COLO829 (cell line): ENCODE measurements at places on chromosomes 12 and 14.
A peak's percentile ranks its signal among the peaks of the same experiment; 100 is the strongest.

DNA sequence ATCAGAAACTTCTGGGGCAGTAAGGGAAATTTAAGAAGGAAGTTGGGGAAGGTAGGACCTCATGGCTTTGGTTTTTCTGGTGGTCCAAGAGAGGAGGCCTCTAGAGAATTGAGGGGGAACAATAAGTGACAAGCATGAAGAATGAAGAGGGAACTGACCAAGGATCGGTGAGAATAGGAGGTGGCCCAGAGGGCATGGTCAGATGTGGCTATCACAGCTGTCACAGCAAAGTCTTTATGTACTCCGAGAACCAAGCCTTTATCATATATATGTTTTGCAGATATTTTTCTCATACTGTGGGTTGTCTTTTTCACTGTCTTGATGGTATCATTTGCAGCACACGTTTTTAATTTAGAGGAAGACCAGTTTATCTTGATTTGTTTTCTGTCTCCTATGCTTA lies 64.3 kb downstream of the PPP2R5C start:
- no peak for DNase-seq

GRCh38 chr14:95211721-95212504 lies 54.6 kb upstream of the DICER1 start:
- DNase-seq: no peak

DNA sequence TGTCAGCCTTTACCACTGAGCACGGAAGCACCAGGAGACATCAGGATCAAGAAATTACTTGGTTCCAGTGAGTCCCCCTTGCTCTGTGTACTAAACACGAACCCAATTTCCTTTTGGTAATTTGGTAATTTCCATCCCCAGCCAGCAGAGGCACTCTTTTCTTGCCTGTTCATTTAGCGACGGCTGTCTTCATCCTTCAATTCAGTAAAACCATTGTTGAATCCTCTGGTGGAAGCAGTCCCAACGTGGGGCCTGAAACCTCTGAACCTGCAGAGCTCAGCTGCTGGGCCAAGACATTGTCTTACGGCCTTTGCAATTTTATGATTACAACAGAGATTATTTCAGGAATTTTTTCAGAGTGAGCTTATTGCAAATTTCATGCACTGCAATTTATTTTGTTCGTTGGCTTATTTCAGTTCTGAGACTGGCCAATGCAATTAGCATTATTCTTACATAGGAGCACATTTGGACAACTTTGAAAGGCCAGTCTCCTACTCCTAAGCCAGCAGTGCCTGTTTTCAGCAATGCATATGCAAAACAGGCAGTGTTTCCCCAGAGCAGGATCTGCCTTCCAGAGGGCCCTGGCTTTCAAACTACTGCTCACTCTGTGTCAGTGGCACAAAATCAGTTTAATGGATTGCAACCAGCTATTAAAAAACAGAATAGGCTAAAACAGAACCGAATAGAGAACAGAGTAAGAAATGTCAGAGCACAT lies 372.9 kb upstream of the TMEM132C start:
- no peak for DNase-seq

DNA sequence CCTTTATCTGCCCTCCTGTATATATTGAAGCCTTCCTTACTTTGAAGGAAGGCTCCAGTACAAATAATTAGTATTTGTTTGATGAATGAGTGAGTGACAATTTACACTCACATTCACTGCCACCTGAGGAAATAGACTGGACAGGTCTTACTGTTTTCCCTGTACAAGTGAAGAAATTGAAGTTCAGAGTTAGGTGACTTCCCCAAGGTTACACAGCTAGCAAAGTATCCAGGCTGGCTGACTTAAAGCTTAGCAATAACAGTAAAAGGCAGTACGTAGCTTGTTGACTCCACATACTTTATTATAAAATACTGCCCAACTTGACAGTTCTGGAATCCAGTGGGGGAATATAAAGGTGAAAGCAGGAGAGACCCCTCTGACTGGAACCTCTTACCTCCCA lies 2.6 kb upstream of the KRT18 start:
- no peak for DNase-seq

DNA sequence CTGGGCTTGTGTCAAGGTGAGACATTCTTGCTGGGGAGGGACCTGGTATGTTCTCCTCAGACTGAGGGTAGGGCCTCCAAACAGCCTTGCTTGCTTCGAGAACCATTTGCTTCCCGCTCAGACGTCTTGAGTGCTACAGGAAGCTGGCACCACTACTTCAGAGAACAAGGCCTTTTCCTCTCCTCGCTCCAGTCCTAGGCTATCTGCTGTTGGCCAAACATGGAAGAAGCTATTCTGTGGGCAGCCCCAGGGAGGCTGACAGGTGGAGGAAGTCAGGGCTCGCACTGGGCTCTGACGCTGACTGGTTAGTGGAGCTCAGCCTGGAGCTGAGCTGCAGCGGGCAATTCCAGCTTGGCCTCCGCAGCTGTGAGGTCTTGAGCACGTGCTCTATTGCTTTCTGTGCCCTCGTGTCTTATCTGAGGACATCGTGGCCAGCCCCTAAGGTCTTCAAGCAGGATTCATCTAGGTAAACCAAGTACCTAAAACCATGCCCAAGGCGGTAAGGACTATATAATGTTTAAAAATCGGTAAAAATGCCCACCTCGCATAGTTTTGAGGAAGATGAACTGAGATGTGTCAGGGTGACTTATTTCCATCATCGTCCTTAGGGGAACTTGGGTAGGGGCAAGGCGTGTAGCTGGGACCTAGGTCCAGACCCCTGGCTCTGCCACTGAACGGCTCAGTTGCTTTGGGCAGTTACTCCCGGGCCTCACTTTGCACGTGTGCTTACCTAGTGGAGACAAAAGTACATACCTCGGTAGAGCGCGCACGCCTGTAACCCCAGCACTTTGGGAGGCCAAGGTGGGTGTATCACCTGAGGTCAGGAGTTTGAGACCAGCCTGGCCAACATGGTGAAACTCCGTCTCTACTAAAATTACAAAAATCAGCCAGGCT lies 4.3 kb downstream of the GAPDH start:
- DNase-seq: no peak

DNA sequence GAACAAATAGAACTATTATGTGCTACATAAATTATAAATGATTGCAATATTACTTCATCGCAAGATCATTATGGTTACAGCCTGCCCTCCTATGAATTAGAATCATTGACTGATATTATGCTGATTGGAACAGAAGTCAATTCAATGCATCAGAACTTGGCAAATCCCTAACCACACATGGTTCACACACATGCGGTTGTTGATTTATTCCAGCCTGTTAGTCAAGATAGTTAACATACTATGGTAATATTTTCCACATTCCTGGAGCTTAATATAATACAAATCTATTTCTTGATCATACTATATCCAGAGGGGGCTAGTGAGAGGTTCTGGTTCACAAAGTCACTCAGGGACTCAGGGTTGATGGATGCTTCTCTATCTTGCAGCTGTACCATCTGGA lies 9.7 kb upstream of the CACNA1C start:
- no peak for DNase-seq

- DNase-seq: no peak
Observed at GRCh38 chr14:28765831-28766468, 637 bp upstream of the FOXG1 start.

DNA sequence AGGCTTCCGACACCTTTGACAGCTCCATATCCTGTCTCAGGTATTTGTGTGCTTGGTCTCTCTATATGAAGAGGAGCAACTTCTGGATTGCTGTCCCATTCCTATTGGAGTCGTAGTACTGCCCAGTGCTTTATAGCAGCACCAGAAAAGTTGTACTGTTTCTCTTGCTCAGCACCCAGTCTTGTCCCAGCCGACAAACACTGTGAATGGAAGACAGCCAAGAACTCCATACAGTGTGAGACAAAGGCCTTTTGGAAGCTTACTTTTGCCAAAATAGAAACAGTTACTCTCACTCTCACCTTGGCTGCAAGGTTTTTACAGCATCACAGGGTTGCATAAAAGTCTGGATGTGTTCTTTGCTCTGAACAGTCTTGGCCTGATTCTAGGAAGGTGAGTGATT lies 105.3 kb downstream of the TGFB3 start:
- no peak for DNase-seq

GRCh38 chr14:103561381-103562178 lies 877 bp downstream of the BAG5 start:
- peak; percentile 70 for DNase-seq

DNA sequence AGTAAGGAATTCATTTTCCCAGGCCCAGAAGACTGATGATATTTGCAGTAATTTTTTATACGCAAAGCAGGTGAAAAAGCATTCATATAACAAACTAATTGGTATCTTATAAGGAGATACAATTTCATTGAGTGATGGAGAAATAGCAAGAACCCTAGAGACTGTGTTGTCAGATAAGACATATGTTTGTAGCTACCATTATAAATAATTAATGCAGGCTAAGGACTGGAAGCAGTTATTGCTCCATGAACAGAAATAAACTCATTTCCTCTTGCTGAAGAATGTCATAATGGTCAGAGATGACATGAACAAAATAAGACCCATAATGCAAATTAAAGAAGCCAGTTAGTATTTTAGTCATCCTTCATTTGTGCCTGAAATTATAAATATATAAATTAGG lies 1.5 kb downstream of the OR6C2 start:
- no peak for DNase-seq

DNA sequence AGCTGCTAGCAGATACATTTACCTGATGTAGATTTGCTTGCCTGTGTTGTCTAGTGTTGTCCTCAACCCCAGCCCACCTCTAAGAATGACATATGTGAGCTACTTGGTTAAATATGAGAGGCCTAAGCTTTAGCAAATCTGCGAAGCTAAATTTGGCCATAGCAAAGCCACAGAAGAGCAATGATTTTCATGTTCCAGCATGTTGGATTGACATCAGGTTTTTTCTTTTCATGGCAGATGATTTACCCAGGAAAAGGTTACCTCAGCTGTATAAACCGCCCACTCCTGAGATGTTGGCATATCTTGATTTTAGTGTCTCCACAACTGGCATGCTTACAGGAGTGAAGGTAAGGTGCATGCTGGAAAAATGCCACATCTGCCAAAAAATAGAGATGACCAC lies 36.4 kb upstream of the ATF1 start:
- no peak for DNase-seq

- DNase-seq: no peak
Observed at GRCh38 chr14:95097385-95097784, 59.9 kb downstream of the DICER1 start.

GRCh38 chr12:27851311-27851710 lies 71.3 kb upstream of the MANSC4 start:
- no peak for DNase-seq

DNA sequence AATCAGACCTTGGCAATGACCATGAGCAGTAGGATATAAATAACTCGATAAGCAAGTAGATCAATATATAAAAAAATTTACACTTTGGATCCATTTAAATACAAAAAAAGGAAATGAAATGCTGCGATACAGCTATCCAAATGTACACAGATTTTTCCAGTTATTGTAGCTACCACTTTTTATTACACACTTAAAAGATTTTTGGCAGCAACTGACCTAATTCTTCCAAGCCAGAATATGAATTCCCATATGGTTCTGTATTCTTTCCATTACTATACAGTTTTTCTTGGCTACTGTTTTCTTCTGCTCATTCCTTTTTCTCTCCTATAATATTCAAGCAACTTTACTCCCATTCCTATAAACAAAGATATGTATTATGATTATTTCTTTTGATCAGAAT lies 52.2 kb downstream of the TMTC1 start:
- DNase-seq: no peak

GRCh38 chr12:10368206-10369171 lies 21.4 kb downstream of the KLRK1 start:
- no peak for DNase-seq

GRCh38 chr12:115867854-115868253 lies 409.6 kb downstream of the MED13L start:
- DNase-seq: no peak

DNA sequence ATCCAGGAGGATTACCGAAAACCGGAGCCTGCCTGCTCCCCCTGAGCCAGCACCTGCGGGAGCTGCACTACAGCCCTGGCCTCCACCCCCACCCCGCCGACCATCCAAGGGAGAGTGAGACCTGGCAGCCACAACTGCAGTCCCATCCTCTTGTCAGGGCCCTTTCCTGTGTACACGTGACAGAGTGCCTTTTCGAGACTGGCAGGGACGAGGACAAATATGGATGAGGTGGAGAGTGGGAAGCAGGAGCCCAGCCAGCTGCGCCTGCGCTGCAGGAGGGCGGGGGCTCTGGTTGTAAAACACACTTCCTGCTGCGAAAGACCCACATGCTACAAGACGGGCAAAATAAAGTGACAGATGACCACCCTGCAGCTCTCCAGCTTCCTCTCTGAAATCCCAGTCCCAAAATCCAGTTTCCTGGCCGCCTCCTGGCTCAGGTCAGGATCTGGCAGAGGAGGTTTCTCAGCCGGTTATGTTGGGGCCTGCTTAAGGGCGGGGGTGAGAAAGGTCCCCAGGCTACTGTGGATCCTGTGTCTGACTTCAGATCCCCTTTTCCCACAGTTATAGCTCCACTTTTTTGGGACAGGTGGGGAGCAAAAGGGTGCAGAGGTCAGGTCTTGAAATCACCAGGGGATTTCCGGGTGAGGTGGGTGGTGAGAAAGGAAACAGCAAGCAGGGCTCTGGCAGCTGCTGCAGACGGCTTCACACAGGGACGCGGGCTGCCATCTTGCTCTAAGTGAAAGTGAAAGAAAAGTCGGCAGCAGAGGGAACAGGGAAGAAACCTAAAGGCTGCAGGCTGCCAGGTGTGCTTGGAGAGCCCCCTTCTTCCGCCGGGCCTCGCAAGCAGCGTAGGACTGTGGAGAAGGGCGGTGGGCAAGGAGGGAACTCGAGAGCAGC lies at the start of gene TAPBPL:
TAPBPL (plus strand) TSS at position 695 of the 897 bp plus-strand sequence. CDS start 207 bp downstream, outside the sequence.
- peak; percentile 87 for DNase-seq

DNA sequence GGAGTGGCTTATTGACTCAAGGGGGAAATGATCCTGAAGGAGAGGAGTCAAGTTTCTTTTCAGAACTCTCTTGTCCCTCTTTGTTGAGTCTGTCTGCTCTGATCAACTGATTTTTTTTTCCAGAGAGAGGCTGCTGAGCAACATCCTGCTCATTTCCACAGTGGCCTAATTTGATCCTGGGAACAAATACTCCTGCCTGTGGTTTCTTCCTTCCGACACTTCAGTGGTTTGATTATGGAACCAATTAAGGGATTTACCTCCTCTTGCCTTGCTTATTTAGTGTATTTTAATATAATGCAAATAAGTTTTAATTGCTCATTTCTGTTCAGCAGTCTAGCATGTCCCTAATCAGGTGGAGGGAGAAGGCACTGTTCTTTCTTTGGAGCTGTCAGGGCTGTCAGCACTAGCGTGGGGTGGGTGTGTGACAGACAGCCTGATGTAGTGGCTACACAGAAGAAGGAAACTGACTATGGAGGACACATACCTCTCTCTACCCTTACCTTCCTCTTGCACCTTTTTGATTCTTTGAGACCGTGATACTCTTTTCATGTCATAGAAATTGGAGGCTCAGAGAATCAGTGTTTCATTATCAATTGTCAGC lies 344.9 kb upstream of the STXBP6 start:
- no peak for DNase-seq

DNA sequence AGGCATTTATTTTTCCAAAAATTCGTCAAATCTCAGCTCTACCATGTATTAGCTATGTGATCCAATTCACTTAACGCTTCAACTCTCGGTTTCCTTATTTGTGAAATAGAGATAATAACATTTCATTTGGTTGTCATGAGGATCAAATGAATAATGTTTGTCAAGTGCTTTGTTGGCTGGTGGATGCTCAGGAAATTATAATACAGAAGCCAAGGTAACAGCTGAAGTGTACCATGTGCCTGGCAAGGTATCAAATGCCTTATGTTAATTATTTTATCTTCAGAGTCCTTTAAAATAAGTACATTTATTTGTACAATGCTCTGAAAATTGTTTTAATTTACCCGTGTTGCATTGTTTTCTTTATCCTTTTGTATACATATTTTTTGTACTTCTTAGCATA lies 6.1 kb upstream of the PRKCH start:
- no peak for DNase-seq
